Germinal center (tissue), 1 donor: ENCODE measurements at places on chromosomes 6 and 20.

GRCh38 chr6:142323377-142323776, 21.6 kb downstream of the ADGRG6 start:
- DNase-seq = no peak

GRCh38 chr6:33693186-33694105, 18.1 kb downstream of the UQCC2 start:
- no peak for DNase-seq

- no peak for DNase-seq
Measured at GRCh38 chr6:117829594-117830319, 77.3 kb upstream of the SLC35F1 start.

- no peak for DNase-seq
Measured at GRCh38 chr6:34260576-34261267, 11.9 kb upstream of the SMIM29 start.

DNA sequence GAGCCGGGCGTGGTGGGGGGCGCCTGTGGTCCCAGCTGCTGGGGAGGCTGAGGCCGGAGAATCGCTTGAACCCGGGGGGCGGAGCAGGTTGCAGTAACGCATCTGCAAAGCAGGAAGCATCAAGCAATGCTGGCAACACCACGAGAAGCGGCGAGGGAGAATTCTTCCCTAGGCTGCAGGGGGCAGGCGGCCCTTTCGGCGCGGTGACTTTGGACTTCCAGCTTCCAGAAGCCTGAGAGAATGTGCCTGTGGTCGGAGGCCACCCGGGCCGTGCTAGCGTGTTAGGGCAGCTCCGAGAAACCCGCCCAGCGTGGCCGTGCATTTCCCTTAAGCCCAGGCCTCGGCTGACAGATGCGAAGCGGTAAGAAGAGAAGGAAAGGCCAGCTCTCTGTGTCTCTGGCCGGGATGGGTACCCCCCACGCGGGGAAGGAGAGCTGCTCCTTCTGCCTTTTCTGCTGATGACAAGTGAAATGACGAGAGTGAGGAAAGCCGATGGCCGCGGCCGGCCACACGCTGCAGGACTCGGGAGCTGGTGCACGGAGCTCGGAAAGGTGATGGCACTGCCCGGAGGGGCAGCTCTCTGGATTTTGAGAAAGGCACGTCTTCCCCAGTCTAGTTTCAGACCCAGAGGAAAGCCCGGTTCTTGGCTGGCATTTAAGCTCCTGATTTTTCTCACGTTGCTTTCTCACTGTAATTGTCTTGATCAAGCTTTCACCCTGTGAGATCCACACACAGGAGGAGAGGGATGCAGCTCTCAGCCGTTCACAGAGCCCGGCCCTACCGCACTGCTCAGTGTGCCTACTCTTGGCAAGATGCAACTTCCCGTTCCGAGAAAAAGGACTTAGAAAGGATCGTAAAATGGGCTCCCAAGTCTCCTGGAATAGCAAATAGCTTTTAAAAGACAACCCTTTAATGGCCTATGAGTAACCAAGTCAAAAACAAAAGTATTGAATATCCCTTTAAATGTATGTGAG, 68.3 kb upstream of the EXOC2 start:
- no peak for DNase-seq

- no peak for DNase-seq
Measured at GRCh38 chr6:134564705-134565104, 246.8 kb upstream of the SGK1 start.

DNA sequence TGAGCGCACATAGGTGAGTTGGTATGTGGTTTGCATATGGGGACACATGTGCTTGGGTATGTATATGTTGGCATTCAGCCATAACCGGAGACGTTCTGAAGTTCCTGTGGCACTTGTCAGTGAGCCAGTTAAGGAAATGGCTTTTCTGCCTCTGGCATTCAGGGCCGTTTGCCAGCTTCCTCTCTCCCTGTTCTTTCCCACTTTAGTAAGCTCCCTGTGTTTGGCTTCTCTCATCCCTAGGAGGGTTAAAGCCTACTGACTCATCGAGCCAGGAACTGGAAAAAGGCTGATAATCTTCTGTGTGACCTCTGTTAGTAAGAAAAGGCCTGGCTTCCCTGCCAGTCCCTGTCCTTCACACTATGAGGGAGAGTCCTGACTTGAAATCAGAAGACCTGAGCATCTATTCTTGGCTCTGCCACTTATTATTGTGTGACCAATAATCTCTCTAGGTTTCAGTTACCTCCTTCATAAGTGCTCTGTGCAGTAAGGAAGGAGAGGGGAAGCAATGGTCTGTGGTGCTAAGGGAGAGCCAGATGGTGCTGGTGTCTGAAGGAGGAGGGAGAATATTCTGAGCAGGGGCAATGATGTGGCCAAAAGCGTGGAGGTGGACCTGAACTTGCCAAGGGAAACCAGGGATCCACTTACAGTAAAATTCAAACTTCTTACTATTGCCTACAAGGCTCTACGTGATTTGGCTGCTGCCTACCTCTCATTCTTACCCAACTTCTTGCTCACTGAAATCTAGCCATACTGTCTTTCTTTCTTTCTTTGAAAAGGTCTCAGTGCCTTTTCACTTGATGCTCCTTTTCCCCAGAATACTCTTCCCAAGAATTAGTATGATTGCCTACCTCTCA, 31.4 kb downstream of the ACSS2 start:
- DNase-seq = no peak

DNA sequence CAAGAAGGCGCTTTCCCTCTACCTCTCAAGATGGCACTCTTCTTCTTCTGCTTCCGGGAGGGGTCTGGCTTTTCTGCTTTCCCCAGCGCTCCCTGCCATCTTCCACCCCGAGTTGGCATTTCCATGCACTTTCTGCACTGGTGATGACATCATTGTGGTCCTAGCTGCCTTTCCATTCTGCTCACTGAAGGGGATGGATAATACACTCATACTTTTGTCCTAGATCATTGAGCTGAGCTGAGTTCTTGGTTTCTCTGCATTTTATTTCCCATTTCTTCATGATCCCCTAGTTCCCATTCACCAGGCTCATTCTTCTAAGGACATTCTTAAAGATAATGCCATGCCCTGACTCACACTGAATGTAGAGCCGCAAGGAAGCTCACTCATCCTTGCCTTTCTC, 96.7 kb downstream of the EDN1 start:
- no peak for DNase-seq

GRCh38 chr20:44253528-44253927, 6.4 kb downstream of the GDAP1L1 start:
- DNase-seq = no peak

- DNase-seq = no peak
Measured at GRCh38 chr6:44942201-44942600, 385.9 kb upstream of the RUNX2 start.

- DNase-seq = no peak
Measured at GRCh38 chr6:158653577-158654354, 3.9 kb downstream of the SYTL3 start.

GRCh38 chr6:84853901-84854300, 89.5 kb upstream of the TBX18 start:
- DNase-seq = no peak

GRCh38 chr6:101083533-101084175, 202.5 kb upstream of the ASCC3 start:
- DNase-seq = no peak

DNA sequence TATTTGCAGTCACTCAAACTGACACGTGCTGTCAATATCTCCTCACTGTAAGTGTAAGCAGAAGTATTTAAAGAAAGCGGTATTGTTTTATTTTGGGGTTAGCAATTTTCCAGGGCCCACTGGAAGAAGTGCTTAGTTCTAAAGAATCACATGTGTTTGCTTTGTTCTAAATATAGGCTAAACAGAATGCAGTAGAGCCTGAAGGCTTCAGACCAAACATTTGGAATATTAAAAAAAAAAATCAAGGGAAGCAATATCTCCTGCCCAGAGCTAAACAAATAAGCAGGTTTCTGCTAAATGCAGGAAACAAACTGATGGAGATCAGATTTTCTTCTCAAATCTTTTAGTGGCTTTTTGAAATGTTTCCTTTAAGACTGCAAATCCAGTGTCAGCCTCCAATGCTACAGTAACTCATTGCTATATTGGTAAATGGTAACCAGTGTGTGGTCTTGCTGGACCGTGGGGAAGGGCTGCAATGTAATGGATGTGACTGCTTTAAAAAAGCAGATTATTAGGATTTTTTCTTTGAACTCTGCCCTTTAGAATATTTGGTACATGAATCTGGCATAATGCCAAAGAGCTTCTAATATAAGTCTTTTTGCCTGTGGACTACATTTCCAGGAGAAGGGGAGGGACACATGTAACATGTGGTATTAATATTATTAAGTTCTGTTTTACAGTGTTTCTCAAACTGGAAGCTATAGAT, 317.1 kb upstream of the FERMT1 start:
- DNase-seq = no peak

DNA sequence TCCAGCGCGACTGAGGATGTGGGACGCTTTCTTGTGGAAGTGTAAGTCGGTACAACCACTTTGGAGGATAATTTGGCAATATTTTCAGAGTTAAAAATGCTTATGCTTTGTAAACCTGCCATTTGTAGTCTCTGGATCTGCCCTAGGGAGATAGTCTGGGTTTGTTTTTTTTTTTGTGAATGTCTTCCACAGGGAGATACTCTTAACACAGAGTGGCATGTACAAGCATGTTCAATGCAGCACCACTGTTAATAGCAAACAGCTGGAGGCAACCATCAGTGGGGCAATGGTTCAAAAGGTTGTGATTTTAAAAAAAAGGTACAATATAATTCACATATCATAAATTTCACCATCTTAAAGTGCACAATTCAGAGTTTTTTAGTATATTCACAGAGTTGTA, 22.4 kb downstream of the SLC9A8 start:
- DNase-seq = no peak

GRCh38 chr20:36543184-36544133, 2.1 kb downstream of the MYL9 start:
- no peak for DNase-seq

DNA sequence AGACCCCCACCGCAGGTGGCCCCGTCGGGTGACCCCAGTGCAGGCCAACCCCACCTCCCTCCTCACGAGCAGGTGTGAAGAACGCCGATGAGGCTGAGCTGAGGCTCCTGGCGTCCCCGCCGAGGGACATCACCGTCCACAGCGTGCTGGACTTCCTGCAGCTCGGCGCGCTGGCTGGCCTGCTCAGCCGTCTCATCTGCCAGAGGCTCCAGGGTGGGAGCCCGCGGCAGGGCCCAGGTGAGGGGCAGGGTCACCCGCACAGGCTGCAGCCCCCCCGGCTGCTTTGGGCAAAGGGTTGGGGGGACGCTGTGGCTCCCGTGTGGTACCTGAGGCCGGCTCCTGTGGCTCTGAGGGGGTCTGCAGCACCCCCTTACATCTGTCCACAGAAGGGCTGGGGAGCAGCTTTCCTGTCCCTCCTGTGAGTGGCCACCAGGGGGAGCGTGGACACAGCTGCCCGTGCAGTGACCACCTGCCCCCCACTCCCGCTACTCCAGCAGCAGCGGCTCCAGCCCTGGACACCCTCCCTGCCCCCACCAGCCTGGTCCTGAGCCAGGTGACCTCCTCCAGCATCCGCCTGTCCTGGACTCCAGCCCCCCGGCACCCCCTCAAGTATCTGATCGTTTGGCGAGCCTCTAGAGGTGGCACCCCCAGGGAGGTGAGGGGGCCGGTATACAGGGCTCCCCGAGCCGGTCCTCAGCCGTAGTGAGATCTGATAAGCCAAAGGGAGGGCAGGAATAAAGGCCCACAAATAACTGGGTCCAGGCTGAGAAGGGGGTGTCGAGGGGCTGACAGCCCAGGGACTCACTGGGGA, 16.5 kb downstream of the COL20A1 start:
- no peak for DNase-seq

DNA sequence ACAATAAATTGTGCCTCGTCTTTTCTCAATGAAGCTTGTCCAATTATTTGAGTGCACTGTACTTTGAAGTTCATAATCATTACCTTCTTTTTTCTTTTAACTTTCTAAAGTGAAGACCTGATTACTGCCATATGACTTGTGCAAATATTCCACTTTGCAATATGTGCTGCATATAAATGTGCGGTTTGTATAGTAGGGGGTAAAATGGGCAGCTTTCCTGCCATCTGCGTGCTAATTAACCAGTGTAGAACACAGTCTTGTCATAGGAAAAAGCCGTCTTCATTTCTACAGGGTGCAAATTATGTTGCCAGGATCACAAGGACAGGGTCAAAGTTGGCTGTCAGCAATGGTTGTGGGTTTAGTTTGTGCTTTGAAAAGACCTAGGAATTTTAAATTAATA, 397.0 kb downstream of the NKAIN2 start:
- no peak for DNase-seq

- no peak for DNase-seq
Measured at GRCh38 chr6:91562955-91563354, 976.1 kb upstream of the MAP3K7 start.

- no peak for DNase-seq
Measured at GRCh38 chr6:15183979-15184378, 61.9 kb upstream of the JARID2 start.

- DNase-seq = no peak
Measured at GRCh38 chr6:76631622-76632021, 559.2 kb upstream of the IMPG1 start.

- DNase-seq = no peak
Measured at GRCh38 chr6:53805016-53805415, 10.2 kb downstream of the LRRC1 start.

DNA sequence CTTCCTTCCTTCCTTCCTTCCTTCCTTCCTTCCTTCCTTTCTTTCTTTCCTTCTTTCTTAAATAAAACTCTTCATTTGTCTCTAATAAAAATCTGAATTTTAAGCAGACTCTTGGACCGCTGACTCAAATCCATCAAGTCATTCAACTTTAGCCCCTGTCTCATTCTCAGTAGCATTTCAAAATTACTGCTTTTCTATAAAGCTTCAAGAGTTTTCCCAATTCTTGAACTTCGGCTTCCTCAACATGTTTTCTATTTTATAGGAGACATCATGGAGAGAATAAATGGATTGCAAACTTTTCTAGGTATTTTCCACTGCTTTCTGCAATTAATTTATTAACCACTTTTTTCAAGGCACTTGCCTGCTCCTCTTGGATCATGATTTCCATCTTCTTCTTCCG, 497.1 kb upstream of the GJE1 start:
- no peak for DNase-seq

DNA sequence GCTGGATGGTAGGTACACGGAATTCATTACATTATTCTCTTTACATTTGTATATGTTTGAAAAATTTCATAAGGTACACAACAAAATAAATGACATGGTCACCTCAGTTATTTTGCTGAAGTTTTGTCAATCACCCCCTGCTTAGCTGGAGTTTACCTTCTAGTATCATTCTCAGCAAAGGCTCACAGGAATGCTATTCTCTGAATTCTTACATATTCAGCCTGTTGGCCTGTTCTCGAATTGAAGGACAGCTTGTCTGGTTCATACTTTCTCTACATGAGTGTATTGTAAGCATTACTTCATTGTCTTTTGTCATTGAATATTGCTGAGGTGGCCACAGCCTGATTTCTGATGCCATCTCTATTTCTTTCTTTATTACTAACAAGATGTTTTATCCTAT, 12.8 kb downstream of the CALHM5 start:
- DNase-seq = no peak

DNA sequence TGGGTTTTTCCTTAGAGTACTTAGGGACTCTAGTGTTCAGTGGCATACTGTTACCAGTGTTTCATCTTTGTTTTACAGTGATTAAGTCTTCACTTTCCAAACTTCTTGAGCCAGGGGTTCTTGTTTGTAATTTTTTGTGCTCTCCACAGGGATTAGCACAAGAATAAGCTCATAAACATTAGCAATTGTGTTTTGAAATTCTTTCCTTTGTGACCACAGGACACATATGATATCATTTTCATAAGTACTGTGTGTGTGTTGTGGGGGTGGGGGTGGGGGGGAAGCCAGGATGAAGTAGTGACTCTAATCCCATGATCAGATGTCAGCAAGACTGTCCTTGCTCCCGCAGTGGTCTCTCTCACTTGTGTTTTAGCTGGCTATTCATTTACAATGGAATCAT, 101.5 kb upstream of the SCP2D1 start:
- DNase-seq = no peak
